Vagina (tissue), 2 donors: ENCODE measurements at places on chromosomes 5 and 9.

- DNase-seq = no peak
These were observed 315 bp upstream of the GPR150 start for GRCh38 chr5:95619514-95620029.

- DNase-seq = peak; percentile 19
These were observed 36.4 kb downstream of the SNX30 start for GRCh38 chr9:112786829-112787520.

DNA sequence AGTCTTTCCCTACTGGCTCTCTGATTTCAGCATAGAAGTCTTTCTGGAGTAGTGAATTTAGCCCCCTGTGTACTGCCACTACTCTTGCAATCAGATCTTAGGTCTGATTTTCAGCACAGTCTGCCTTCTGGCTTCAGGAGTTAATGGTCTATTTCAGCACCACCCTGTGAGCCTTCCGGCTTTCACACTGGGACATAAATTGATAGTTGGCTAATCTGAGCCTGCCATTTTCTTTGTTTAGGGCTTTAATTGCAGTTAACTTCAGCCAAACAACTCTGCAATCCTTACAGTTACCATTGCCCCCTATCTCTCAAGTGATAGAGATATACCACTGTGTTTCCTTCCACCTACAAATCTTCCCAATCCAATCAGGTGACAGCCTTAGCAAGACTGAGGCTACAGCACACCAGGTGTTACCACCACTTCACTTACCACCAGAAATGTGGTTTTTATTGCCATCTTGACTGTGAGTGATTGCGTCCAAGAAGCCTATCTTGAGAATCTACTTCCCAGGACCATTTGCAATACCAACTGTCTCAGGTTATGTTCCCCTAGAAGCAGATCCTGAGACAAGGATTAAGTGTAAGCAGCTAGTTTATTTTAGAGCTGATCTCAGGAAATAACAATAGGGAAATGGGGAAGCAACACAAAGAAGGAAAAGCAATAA lies 51.9 kb upstream of the NEK6 start:
- no peak for DNase-seq

DNA sequence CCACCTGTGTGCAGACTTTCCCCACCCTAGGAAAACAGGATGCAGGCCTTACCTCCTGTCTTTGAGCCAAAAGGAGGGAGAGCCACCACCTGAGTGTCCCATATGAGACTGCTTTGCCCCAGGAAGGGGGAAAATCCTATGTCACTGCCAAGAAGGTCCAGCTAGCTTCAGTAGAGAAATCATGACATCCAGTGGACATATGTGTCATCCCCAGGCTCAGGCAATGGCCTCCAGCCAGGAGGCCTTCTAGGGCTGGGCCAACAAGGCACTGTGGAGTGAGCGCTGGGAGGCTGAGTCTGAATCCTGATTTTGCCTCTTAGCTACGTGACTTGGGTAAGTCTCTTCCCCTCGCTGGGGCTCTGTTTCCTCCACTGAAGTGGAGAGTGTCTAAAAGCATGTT lies 60.2 kb downstream of the SMIM23 start:
- DNase-seq = no peak

- no peak for DNase-seq
These were observed 280.8 kb downstream of the FBXL17 start for GRCh38 chr5:108101130-108101529.
